Fibroblast of skin of scalp (primary cell): ENCODE measurements at places on chromosomes 6 and 20.
A peak's percentile ranks its signal among the peaks of the same experiment; 100 is the strongest.

DNA sequence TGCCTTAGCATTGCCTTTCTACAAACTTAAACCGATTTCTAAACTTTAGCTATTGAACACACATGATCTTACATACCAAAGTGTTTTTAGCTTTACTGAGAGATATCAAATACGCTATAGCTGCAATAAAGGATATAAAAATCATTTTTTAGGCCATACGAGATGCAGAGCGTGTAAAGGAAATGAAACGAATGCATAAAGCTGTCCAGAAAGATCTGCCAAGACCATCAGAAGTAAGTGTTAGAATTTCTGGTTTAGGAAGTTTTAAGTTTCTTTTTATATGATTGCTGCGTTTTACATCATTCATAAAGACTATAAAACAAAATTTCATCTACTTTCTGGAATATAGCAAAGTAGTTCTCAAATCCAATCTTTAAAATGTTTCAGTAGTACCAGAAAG, 38.4 kb downstream of the CDC5L start:
- DNase-seq, result no peak

DNA sequence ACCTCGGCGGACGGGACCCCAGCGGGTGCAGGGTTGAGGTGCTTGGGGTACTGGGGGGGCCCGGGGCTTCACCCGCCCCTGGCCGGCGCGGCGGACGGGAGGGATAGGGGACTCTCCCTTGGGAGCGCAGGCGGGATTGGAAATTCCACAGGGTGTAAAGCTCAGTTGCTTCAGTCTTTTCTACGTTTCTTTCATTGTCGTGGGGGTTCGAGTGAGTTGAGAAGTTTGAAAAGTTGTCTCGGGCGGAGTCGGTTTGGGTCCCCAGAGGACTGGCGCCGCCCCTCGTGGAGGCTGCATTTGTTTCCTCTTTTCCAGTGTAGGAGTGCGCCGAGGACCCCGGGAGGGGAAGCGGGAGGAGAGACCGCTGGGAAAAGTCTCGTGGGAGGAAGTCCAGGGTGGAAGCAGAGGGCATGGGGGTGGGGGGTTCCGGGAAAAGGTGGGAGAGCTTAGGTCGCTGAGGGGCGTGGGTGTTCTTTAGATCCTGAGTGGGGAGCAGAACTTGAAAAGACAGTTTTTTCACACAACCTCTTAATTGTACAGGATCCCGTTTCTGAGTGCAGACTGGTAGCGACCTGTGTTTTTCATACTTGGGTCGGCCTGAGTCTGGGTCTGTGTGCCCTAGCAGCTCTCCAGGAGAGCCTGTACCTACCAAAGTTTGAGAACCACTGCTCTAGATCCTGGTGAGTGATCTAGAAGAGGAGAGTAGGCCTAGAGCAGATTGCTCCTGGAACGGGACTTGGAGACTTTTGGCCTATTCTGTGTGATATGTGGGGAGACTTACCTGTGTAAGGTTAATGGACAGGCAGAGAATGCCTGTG, 495 bp downstream of the FAM83B start:
- DNase-seq, result no peak

- no peak for DNase-seq
These were observed 187.4 kb upstream of the SNX9 start for GRCh38 chr6:157635388-157636244.

GRCh38 chr6:43974643-43975230, 152.5 kb downstream of the MRPL14 start:
- peak; percentile 71 for DNase-seq

GRCh38 chr20:25033265-25033923, 24.5 kb downstream of the ACSS1 start:
- DNase-seq, result no peak

DNA sequence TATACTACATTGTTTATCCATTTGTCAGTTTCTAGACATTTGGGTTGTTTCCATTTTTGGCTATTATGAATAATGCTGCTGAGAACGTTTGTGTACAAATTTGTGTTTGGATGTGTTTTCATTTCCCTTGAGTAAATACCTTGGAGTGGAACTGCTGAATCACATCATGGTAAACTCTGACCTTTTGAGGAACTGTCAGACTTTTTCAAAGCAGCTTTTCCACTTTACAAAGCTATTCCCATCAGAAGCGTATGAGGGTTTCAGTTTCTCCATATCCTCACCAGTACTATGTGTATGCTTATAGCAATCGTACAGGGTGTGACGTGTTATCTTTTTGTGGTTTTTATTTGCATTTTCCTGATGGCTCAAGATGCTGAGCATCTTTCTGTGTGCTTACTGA, 103.7 kb downstream of the MYO6 start:
- no peak for DNase-seq

DNA sequence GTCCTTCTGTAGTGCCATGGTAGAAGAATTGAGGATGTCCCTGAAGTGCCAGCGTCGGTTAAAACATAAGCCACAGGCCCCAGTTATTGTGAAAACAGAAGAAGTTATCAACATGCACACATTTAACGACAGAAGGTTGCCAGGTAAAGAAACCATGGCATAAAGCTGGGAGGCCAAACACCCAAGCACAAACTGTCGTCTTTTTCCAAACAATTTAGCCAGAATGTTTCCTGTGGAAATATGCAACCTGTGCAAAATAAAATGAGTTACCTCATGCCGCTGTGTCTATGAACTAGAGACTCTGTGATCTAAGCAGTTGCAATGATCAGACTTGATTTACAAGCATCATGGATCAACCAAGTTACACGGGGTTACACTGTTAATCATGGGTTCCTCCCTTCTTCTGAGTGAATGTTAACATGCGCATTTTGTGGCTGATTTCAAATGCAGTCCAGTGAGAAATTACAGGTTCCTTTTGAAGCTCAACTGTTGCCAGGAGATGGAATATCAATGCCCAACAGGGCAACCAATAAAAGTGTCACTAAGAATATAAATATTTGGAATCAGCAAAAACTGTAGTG, 674.9 kb downstream of the GRIK2 start:
- no peak for DNase-seq

DNA sequence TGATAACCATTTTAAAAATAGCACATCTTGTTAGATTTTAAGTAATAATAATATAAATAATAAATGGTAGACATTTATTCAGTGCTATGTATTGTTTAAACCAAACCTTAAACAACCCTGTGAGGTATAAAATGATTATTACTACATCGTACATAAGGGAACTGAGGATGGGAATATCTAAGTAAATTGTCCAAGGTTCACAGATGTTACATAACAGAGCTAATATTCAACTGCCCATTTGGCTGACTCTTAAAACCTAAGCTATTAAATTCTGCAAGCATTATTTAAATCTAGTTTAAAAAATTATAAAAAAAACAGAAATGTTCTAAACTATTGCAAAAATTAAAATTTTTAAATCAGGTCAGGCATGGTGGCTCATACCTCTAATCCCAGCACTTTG, 175.1 kb downstream of the COL19A1 start:
- DNase-seq, result no peak
